Brain (organoid and tissue), 16 donors: ENCODE measurements at places on chromosomes 5 and 9.

DNA sequence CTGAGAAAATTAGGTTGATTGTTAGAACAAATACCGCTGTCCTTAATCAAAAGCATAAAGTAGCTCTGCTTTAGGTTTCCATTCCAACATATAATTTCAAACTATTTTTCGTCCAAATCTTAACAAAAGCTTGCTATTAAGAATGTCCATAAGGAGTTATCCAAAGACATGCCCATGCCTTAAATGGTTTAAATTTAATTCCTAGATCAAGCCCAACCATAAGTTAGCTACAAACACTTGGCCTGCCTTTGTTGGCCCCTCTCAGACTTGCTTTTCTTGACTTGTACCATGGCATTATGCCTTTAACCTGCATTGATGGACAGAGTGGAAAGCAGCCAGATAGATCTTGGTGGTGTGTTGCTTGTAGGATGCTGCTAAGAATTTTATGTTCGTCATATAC, 8.8 kb downstream of the GARNL3 start:
- no peak for DNase-seq

GRCh38 chr9:91948597-91949391, 1.2 kb downstream of the ROR2 start:
- peak; percentile 26 for DNase-seq

- no peak for DNase-seq
Measured at GRCh38 chr9:131840220-131840619, 100.3 kb upstream of the RAPGEF1 start.

- DNase-seq = peak; percentile 43
Measured at GRCh38 chr9:38067859-38068681, 957 bp downstream of the SHB start.

DNA sequence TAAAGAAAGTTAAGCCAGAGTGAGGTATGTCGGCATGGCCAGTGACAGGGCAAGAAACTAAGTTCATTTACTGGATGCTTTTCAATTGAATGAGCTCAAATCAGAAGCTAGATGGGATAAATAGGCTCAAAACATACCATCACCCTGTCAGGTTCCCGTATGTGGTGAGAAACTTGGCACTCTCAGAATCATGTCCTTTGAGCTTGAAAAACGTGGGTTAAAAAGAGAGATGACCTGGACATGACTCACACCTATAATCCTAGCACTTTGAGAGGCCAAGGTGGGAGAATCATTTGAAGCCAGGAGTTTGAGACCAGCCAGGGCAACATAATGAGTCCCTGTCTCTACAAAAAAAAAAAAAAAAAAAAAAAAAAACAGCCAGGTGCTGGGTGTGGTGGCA, 121.7 kb upstream of the RGMB start:
- no peak for DNase-seq

DNA sequence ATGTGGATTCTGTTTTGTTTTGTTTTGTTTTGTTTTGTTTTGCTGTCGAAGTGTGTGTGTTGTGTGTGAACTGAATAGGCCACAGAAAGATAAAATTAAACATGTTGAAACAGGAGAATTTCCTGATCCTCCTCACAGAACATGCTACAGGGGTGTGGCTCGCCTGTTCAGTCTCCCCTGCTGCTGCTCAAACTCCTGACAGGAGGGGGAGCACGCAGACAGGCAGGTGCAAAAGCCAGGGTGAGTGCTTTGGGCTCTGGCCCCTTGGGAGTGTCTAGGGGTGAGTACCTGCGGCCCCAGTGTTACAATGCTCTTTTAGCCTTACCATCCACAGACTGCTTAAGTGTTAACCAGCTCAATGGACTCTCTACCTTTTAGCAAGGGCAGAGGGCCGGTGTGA, 473.5 kb downstream of the MAT2B start:
- DNase-seq = no peak

GRCh38 chr5:159525117-159525516, 194.8 kb upstream of the IL12B start:
- no peak for DNase-seq

DNA sequence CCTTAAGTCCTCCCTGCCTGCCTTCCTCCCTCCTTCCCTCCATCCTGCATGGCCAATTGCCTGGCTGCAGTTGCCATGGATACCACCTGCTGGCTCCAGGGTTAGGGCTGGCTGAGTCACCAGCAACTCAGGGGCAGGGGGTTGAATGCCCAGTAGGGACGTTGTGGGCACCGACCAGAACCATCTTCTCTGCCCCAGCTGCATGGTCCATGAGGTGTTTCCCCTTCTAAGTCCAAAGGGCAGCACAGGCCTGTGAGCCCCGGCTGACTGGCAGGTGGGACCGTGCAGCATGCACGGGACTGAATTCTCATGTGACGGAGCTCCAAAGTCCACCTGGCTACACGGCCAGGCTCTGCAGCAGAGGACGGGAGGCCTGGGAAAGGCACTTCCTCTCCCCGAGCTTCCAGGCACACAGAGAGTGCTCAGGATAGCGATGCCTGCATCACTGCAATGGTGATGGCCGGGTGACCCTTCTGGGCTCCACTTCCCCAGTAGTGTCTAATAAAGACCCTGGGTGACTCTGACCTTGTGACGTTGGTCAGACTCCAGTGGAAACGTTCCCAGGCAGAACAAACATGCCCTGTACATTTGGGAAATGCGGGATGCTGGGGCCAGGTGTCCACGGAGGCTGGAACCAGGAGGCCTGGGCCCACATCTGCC, 5.7 kb downstream of the ASS1 start:
- peak; percentile 65 for DNase-seq

DNA sequence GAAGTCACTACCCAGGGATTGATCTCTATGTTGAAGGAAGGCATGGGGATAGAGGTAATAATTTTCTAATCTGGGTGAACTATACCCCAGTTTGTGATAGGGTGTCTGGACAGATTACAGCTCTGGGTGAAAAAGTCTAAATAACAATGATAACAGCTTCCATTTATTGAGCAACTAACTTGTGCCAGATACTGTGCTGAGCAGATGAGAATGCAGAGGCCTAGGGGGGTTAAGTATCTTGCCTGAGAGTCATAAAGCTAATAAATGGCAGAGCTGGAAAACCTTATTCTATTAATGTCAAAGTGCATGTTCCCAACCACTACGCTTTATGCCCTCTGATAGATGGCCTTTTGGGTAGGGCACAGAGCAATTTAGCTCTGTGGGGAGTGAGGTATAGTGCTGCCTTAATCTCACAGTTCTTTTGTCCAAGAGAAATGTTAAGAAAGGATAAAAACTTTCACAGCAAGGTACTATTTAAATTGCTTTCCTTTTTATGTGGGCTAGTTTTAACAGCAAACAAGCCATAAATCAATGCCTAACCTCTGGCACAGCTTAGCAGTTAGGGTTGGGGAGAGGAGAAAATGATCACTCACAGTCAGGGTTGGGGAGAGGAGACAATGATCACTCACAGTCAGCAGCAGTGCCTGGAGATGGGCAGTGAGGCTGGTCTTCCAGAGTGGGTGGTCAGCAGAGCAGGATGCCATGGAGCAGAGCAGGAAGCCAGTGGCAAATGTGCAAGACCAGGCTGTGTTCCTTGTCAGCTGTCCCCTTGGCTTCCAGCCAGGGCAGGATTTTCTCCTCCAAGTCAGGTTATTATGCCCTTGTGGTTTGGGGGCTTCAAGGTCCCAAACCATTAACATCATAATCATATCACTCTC, 187.0 kb downstream of the CARTPT start:
- DNase-seq = peak; percentile 35

GRCh38 chr9:4762886-4763541, 22.0 kb upstream of the AK3 start:
- no peak for DNase-seq

DNA sequence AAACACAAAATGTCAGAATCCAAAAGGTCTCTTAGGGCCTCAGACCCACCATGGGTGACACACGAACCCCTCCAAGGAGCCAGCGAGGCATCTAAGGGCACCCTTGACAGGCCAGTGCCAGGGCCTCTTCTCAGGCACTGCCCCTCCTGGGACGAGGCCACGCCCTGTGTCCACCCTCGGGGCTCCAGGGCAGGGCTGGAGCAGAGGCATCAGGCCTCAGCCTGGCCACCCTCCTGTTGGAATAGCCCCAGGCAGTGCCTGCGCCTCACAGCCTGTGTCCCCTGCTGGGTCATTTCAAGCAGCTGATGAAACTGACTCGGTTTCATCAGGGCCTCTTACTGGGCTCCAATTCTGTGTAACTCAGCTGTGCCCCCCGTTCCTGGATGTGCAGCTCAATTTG, 32.8 kb upstream of the SUSD3 start:
- DNase-seq = no peak

- DNase-seq = peak; percentile 83
Measured at GRCh38 chr9:23587433-23587832, 238.6 kb downstream of the ELAVL2 start.

DNA sequence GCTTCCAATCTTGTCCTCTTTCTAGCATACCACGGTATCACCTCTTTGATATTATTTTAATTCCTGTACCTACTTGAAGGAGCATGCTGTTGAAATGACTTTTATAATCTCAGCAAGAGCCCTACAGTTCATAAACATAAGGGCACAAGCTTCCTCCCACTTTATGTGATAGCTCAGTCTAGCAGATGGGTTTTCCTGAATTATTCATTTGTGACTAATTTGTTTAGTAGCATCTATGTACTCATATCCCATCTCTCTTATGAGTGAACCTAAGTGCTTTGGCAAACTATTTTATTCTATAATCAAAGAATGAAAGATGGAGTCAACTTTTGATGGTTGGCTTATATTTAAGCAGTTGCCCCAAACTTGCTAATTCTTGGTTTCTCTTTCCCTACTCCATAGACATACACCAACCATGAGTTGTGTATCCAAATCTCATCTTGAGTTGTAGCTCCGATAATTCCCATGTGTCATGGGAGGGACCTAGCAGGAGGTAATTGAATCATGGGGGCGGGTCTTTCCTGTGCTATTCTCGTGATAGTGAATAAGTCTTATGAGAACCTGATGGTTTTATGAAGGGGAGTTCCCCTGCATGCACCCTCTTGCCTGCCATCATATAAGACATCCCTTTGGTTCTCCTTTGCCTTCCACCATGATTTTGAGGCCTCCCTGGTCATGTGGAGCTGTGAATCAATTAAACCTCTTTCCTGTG, 17.7 kb downstream of the TXNDC8 start:
- peak; percentile 55 for DNase-seq

DNA sequence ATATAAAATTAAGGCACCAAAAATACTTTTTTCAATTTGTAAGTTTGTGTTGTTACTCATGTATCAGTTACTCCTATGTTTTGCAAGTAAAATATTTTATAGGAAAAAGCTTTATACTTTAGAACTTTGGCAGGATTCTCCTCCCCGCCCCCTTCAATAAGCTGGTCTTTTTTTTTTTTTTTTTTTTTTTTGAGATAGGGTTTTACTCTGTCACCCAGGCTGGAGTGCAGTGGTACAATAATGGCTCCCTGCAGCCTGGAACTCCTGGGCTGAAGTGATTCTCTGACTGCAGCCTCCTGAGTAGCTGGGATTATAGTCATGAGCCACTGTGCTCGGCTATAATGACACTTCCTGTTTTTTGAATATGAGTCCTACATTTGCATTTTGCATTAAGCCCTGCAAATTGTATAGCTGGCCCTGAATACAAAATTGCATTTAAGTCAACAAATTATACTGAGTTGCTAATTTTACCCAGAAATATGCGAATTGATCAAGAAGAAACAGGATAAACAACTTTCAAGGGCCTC, 192.9 kb downstream of the PIK3R1 start:
- DNase-seq = no peak

- no peak for DNase-seq
Measured at GRCh38 chr9:92098638-92099037, 16.6 kb downstream of the SPTLC1 start.

- DNase-seq = no peak
Measured at GRCh38 chr9:28518439-28518838, 945.2 kb upstream of the C9orf72 start.

GRCh38 chr5:139655727-139656271, 7.7 kb downstream of the CXXC5 start:
- no peak for DNase-seq

- DNase-seq = peak; percentile 56
Measured at GRCh38 chr5:116738239-116738614, 163.6 kb upstream of the SEMA6A start.

DNA sequence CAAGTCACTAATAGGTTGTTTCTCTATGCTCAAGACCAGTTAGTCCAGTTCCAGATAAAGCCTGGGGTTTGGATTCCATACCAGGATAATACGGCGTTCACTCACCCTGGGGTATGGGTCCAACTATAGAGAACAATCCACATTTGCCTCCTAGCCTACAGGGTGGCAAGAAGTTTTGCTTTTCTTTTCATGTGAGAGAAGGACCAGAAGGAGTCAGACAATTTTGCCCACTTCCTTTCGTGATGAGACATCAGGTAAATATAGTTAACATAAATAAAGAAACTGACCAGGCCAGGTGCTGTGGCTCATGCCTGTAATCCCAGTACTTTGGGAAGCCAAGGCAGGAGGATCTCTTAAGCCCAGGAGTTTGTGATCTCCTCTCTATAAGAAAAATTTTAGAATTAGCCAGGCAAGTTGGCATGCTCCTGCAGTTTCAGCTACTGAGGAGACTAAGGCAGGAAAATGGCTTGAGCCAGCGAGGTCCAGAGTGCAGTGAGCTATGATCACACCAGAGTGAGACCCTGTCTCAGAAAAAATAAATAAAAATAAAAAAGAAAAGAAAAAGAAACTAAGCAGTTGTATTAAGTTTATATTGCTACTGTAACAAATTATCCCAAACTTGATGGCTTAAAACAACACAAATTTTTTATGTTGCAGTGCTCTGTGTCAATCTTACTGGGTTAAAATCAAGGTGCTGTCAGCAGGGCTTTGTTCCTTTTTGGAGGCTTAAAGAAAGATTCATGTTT, 7.5 kb upstream of the REEP5 start:
- no peak for DNase-seq

GRCh38 chr9:95126739-95127138, 190.8 kb downstream of the FANCC start:
- no peak for DNase-seq

GRCh38 chr5:32572778-32573480, 12.4 kb upstream of the SUB1 start:
- DNase-seq = no peak

DNA sequence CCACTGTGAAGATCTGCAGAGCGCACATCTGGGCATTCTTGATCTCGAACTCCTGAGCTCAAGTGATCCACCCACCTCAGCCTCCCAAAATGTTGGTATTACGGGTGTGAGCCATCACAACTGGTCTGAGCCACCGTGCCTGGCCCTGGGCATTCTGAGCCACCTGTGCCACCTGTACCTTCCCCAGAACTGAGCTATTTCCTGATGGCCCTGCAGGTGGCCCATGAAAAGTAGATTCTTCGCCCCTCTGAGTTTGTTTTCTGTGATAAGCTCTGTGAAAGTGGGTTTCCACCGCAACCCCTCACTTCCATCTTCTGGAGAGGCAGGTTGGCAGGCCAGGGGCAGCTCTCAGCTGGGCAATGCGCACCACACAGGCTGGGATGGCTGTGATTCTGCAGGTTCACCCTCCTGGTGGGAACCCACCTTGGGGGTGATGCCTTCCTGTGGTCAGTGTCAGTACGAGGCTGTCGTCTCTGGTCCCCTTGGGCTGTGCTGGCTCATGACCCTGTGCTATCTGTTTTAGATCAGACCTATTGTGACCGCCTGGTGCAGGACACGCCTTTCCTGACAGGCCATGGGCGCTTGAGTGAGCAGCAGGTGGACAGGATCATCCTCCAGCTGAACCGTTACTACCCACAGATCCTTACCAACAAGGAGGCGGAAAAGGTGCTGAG, 11.3 kb downstream of the CARD19 start:
- DNase-seq = no peak

GRCh38 chr9:115442054-115442453, 324.1 kb upstream of the TNC start:
- peak; percentile 11 for DNase-seq

GRCh38 chr5:393846-394275, 49.1 kb upstream of the EXOC3 start:
- DNase-seq = no peak

GRCh38 chr9:125784286-125785049, 37.3 kb downstream of the PBX3 start:
- no peak for DNase-seq
